Tibial nerve (tissue), 4 donors: ENCODE measurements at places on chromosomes 16 and 17. TPM values are rescaled to one million over a fixed set of nuclear protein-coding genes. Genes with fewer than 3 reads are reported as not detected.

The CIAPIN1 gene
- 25.5 TPM for total RNA-seq

The RPRML gene
- total RNA-seq, result not detected

The ESRP2 gene
- total RNA-seq, result 1.5 TPM

The SEPTIN1 gene
- 4.8 TPM for total RNA-seq

The CETP gene
- not detected for total RNA-seq

The TP53TG3C gene
- total RNA-seq, result not detected

The RUNDC3A gene
- total RNA-seq, result not detected

The TNFRSF13B gene
- not detected for total RNA-seq

The SPEM1 gene
- total RNA-seq, result not detected

The DBNDD1 gene
- 1.5 TPM for total RNA-seq

DNA sequence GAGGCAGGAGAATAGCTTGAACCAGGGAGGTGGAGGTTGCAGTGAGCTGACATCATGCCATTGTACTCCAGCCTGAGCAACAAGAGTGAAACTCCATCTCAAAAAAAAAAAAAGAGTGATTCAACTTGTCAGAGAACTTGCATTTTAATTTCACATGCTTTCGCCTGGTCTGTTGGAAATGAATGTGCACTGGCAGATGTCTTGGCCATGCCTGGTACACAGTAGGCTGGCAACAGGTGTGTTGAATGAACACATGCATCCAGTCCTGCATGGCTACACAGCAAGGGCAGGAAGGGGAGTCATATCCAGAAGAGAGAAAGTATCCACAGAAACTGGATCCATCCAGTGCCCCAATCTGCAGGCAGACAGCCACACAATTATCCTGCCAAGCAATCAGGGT is 11.5 kb downstream of the COG4 start:
- DNase-seq, result no peak

DNA sequence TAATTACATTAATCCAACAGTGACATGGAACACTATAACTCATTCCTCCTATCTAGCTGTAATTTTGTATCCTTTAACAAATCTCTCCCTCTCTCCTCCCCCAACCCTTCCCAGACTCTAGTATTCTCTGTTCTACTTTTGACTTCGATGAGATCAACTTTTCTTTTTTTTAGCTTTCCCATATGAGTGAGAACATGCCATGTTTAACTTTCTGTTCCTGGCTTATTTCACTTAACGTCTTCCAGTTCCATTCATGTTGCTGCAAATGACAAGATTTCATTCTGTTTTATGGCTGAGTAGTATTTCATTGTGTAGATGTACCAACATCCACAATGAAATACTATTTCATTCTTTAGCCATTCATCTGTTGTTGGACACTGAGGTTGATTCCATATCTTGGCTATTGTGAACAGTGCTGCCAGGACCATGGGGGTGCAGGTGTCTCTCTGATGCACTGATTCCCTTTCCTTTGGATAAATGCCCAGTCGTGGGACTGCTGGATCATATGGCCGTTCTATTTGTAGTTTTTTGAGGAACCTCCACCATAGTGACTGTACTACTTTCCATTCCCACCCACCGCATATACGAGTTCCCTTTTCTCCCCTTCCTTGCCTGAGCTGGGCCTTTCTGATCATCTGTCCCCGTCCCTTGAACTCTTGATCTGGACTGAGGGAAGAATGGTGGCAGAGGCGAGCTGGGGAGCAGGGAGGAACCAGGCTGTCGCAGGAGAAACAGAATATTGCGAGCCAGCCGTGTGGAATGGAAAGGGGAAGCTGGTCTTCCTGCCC is 7.7 kb upstream of the CEP295NL start:
- no peak for DNase-seq

- no peak for DNase-seq
Observed at GRCh38 chr17:64223931-64224629, 39.0 kb downstream of the TEX2 start.

- DNase-seq, result no peak
Observed at GRCh38 chr17:17518014-17518413, 21.8 kb upstream of the RASD1 start.

DNA sequence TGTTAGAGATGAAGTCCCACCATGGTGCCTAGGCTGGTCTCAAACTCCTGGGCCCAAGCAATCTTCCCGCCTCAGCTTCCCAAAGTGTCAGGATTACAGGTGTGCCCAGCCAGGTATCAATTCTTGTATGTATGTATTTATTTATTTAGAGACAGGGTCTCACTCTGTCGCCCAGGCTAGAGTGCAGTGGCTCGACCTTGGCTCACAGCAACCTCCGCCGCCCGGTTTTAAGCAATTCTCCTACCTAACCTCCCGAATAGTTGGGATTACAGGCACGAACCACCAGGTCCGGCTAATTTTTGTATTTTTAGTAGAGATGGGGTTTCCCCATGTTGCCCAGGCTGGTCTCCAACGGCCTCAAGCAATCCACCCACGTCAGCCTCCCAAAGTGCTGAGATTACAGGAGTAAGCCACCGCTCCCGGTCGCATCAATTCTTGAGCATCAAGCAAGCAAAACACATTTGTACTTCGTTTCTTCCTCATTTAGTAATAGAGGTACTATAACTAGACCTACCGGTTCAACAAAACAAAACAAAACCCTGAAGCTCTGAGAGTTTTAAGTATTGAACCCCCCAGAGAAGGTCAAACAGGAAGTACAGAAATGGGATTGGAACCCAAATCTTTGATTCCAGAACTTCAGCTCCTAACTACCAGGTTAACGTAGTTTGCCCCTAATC is 1.0 kb upstream of the ZNF500 start:
- peak; percentile 27 for DNase-seq

DNA sequence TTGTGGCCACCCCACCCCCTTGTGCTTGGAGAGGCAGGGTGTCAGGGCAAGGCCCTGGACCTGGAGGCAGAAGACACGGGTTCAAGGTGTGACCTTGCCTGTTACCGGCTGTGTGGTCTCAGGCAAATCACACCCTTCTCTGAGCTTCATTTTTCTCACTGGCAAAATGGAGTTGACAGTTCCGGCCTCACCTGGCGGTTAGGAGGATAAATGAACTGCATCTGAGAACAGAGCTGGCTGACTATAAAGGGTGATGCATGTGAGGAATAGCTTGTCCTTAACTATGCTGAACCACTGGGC is 4.2 kb upstream of the MEOX1 start:
- no peak for DNase-seq

- DNase-seq, result no peak
Observed at GRCh38 chr17:14152721-14153120, 83.4 kb downstream of the COX10 start.

DNA sequence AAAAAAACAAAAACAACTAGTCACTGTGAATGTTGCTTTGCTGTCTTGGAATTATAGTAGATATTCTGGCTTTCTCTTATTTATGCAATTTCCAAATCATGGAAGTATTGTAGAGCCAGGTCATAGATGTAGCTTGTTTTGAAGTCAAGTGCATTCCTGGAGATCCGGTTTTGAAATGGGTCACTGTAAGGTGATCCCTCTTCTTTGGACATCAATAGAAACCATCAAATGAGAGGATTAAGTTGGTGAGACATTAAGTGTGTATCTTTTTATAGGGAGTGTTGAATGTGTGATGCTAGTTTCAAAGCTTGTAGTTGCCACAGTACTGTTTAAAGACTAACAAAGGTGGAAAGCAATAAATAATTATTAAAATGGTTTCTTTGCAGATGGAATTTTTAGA is 4.5 kb downstream of the PRKAR1A start:
- no peak for DNase-seq

DNA sequence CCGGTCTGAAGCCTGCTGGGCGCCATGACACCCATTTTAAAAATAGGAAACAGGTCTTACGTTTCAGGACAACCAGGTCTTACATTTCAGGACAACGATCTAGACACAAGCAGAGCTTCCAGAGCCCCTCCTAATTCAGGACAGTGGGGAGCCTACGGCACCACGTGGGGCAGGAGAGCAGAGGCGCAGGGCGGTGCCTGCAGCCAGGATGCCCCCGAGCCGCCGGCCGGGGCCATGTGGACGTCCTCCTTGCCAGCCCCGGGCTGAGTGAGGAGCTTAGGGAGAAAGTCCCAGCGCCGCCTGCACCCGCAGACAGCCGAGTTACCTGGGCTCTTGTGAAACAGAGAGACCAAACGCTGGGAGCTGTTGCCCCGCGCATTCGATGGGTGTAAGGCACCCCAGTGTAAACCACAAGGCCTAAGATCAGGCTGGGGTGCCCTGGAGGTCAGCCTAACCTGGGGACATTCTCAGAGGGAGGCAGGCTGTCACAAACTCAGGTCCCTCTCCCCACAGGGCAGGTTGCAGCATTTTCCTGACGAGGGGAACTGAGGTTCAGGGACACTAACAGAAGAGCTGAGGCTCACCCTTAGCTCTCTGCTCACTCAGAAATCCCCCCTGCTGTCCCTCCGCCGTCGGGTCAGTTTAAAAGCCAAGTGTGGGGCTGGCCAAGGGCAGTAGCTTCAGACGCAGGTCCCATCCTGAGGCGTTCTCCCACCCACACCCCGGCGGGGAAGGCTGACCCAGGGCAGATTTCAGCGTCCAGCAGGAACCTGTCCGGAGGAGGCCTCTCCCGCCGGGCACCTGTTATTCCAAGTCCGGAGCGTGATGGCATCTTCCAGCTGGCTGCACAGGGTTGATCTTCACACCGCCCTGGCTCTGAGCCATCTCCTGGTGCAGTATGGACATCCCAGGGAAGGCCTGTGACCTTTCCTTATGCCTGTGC is 1.8 kb upstream of the NOTUM start:
- no peak for DNase-seq

DNA sequence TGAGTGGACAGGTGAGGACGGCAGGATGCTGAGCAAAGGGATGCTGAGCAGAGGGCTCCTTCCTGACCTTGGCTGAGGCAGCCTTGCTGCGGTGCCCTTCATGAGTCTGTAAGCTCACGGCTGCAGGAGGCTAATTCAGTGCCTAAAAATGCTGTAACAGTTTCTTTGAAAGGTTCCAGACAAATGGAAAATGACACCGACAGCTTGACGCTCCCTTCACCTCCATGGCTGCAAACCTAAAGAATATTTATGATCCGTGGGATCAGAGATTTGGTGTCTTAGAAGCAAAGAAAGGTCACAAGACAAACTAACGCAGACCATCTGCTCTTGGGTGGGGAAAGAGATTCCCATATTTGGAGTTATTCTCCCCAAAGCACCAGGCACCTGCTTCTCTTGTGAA is 28.0 kb downstream of the TOM1L2 start:
- no peak for DNase-seq

DNA sequence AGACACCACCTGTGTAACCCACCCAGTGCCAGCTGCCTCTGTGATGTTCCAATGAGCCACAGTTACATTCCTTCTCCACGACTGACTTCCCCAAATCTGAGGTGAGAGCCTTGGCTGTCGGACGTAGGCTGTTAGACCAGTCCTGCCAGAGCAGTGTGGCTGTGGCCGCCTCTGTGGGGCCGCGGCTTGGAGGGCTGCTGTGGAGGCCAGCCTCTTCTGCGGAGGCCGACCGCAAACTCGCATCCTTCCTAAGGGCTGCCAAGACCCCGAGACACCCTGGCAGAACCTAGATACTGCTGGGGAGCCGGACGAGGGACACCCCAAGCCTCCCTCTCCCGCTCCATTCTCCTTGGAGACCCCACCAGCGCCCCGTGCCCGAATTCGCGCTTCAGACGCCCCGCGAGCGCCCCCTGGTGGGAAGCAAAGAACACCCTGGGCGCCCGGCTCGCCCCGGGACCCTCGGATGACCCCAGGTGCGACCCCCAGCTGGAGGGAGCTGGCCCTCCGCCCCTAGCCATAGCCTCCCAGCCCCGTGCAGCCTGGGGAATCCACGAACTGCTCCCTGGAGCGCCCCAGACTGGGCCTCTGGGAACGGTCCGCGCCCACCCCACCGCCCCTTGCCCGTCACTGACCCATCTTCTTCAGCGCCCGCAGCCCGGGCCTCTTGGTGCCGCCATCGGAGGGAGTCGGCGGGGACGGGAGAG is 547 bp downstream of the PLCD3 start:
- DNase-seq, result no peak

- DNase-seq, result no peak
Observed at GRCh38 chr17:49545806-49546545, 29.7 kb upstream of the NXPH3 start.

DNA sequence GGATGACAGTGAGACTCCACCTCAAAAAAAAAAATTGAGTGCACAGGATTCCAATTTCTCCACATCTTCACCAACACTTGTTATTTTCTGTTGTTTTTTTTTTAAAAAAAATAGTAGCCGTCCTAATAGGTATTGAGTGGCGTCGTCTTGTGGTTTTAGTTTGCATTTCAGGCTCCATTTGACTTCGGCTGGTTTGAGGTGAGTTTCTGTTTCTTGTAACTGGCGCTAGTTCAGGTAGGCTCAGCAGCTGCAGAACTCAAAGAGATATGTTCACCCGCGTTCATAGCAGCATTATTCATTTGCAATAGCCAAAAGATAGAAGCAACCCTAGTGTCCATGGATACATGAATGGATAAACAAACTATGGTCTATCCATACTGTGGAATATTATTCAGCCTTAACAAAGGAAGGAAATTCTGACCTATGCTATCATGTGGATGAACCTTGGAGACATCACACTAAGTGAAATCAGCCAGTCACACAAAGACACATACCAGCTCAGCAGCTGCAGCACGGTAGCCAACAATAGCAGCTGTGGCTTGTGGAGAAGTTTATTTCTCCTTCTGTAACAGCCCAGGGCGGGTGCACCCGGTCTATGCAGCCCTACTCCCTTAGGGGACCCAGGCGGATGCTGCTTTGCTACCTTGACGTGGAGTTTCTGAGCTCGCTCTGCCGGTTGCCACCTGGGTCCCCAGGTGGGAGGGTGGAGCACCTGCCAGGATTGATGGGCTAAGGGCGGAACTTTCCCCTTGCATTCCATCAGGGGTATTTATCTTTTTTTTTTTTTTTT is 44.9 kb downstream of the TMEM235 start:
- DNase-seq, result no peak

DNA sequence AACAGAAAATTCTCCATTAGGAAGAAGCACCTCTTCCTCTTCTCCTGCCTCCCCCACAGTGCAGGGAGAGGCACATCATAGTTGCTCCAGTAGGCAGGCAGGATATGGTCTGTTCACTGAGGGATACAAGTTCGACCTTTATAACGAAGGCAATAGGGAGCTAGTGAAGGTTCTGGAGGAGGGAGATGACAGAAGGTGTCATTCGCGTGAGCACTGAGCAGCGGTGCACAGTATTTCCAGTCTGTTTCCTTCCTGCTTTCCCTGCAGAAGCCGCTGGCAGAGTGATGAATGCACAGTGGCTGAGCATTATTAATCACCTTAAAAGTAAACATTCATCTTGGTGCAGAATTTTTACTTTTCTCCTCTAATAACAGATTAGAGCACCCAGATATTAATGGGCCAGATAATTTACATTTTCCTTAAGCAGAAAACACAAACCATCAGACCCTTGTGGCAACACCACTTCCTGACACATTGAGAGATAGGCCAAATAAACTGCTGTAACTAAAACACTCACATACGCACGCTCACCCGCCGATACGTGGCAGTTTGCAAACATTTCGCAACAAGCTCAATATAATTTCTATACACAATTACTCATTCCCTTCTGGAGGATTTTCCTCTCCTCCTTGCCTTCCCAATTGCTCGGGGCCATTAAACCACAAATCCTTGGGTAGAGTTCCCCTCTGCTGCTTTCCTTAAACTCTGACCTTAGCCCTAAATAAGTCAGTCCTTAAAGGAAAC is 69.5 kb downstream of the AIPL1 start:
- no peak for DNase-seq

GRCh38 chr16:77877712-77878347 is 89.5 kb downstream of the VAT1L start:
- no peak for DNase-seq
